Umbilical cord (tissue), 2 donors: ENCODE measurements at places on chromosomes 5 and 9.

GRCh38 chr5:58718269-58718978, 135.5 kb downstream of the RAB3C start:
- no peak for DNase-seq

DNA sequence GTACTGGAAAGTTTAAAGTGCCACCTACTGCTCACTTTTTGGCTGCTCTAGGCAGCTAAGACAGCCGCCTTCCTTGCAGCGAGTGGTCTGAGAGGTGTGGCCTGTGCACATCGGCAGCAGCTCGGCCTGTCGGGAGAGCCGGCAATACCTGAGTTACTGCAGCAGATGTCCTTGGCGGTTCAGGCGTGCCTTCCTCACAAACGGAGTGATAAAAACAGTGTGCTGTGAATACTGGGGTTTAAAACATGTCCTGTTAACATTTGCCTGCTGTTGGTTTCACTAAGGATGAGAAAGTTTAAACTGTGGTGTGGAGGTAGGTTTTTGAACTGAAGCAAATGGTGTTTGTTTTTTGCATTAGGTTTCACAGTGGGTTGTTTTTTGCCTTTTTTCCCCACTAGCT, 12.9 kb downstream of the TRAF2 start:
- DNase-seq = peak; percentile 9

DNA sequence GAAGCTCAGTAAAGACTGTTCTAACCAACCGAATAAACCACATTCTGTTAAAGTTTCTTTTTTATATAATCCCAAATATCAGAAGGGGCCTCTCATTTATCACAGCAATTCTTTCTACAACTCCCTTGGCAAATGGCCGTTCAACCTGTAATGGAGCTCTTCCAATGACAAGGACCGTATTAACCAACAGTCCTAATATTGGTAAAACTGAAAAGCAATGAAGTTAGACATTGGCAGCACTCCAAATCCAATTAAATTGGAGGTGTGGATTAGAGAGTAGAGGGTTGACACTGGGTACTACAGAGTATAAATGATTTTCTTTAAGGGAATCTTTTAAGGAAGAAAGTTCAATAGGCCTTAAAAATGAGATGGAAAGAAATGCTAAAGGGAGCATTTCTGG, 842 bp downstream of the TMED7 start:
- no peak for DNase-seq

- no peak for DNase-seq
Measured at GRCh38 chr9:19598722-19599121, 189.9 kb downstream of the ACER2 start.

- no peak for DNase-seq
Measured at GRCh38 chr5:55540525-55540924, 5.8 kb upstream of the PLPP1 start.

DNA sequence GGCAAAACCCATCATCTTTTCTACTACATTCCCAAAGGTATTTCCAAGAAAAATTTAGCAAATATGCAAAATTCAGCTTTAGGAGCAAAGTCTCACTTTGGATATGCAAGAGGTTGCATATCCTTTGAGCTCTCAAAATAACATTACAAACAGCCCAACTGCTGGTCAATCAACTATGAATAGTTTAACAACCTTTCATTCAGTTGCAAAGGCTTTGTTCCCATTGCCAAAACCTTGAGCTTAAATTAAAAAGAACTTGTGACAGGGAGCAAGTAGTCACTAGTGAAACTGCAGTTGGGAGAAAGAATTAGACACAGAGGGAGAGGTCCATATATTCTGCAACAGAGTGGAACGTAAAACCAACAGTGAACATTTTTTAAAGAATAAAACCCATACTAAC, 8.8 kb downstream of the ZNF608 start:
- no peak for DNase-seq

- no peak for DNase-seq
Measured at GRCh38 chr5:17412760-17413671, 85.0 kb upstream of the TAF11L2 start.

DNA sequence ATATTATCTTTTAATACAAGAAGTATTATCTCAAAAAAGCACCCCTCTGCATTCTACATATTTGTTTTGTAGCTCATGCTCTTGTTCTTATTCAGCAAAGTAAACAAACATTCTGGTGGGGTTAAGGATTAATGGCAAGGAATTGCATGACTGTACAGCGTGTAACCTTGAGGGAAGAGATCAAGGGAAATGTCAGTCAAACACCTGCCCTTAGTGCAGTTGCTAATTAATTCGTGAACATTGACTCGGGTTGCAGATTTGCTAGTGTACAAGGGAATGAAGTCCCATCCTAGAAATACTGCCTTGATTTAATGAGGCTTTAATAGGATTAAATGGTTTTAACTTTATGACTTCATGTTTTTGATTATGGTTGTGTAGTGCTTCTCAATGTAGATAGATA, 1758.1 kb downstream of the MAT2B start:
- DNase-seq = no peak

- DNase-seq = no peak
Measured at GRCh38 chr5:122788371-122788770, 13.5 kb downstream of the SNX2 start.

DNA sequence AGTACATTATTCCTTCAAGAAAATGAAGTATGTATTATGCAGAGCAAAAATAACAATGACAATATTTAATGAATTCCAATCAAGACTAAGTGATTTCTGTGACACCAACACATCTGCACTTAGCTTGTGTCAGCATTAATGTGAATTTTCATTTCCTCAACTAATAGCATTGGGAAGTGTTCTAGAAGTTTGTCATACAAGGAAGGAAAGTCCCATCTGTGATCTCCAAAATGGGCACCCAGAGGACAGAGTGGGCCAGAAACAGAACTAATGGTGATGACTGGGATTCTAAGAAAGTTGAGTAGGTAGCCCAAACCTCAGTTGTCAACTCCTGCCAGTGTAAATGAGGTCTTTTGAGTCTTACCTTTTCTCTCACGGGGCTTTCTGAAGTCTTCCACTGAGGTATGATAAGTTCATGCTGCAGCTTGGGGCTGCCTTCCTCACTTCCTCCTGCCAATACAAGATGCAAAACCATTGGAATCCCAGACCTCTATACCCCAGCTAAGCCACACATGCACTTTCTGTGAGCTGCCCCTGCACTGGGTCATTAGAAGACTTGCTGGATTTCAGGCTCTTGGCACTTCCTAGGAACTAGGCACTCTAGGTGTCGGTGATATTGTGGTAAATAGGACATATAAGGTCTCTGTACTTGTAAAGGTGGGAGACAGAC, 4.9 kb downstream of the ADAM19 start:
- DNase-seq = no peak

GRCh38 chr9:114400219-114400618, 12.4 kb upstream of the AKNA start:
- no peak for DNase-seq

DNA sequence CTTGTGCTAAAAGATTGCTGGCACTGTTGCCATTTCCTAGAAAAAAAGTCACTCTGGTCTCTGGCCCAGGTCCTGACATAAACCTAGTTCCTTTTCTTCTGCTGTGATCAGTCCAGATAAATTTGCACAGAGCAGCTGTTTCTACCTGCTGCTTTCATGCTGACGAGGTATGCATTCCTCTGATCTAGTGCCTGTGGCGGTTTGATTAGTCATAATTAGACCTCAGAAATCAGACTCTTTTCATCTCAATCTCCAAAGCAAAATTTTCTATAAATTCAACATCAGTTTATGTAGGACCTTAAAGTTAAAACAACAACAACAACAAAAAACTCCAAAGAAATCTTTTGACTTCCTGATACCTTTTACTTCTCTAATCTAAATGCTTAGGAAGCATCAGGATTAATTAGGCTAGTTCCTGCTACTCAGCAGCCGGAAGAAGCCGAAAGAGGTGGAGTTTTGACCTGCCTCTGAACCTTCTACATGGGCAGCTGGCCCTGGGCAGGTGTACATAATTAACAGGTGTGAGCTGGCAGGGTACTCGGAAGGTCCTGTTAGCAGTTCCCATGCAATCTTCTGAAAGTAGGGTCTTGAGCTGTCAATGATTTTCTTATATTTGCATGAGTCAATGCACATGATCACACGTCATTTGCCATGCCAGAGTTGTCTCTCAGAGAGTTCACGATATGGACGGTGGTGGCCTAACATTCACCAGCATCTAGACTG, 83.3 kb upstream of the CCDC112 start:
- DNase-seq = no peak
